NCI-H446 treated with DMSO at 0.1 percent for 48 hours (cell line): ENCODE measurements at places on chromosomes 5 and 9.

- DNase-seq: no peak
Measured at GRCh38 chr9:70696694-70697335, 282.4 kb upstream of the KLF9 start.

DNA sequence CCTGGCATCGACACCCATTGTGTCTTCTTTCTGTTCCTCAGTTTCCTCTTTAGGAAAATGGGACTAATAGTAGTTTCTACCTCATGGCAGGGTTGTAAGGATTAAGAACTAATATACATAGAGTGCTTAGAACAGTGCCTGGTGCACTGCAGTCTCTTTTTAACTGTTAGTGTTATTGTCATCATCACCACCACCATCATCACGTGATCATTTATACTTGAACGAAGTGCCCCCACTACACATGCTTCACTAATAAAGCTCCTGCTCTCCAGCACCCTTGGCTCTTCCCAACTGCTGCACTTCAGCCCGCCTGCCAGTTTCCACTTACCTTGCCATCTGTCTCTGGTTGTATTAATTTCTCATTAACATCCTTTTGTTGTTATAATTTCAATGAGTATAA, 35.8 kb upstream of the MAST4 start:
- no peak for DNase-seq

- no peak for DNase-seq
Measured at GRCh38 chr9:77731930-77732329, 83.8 kb upstream of the GNA14 start.

- DNase-seq: no peak
Measured at GRCh38 chr5:131932235-131932634, 13.2 kb downstream of the MEIKIN start.

GRCh38 chr5:56862909-56863308, 46.5 kb upstream of the SETD9 start:
- no peak for DNase-seq

GRCh38 chr5:148951612-148952011, 111.2 kb downstream of the SH3TC2 start:
- DNase-seq: no peak

GRCh38 chr9:123067136-123067535, 33.7 kb downstream of the GPR21 start:
- no peak for DNase-seq
